ENCODE measurements at places on chromosomes 3 and 15.
A peak's percentile ranks its signal among the peaks of the same experiment; 100 is the strongest.

DNA sequence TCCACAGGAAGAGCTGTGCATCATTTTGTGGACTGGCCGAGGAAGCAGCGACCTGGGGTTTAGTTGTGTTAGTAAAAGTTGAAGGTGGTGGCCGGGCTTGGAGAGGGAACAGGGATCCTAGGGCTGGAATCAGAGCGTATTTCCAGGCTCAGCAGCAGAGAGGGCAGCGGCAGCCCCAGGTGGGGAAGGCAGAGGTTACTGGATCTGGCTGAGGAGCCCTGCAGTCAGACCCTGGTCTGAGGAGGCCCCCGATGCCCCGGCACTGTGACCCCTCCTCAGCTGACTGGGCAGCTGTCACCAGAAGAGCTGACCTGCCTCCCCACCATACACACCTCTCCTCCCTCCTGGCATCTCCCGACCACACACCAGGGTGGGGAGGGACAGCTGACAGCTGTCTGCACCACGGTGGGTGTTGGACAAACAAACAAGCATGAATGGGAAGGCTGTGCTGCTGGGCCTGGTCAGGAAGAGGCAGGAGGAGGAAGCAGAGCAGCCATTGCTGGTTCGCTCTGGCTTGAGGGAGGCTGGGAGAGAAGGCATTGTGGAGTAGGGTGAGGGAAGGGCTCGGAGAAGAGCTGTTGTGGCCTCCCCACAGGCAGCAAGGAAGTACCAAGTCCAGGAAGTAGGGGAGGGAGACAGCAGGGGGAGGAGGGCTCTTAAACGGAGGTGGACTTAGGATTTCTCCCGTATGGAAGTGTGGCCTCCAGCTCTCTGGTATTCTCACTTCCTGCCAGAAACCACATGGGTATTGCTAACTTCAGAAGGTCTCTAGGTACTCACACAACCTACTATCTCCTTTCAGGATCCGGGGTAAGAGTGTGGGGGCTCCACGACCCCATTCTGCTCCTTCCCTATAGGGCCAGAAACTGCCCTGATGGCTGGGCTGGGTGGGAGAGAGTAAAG, 49.5 kb upstream of the HACD2 start:
- no peak for DNase-seq

GRCh38 chr15:75551091-75551490, 28.0 kb downstream of the PTPN9 start:
- DNase-seq = no peak

- DNase-seq = no peak
Measured at GRCh38 chr3:166446986-166447385, 609.8 kb upstream of the BCHE start.

DNA sequence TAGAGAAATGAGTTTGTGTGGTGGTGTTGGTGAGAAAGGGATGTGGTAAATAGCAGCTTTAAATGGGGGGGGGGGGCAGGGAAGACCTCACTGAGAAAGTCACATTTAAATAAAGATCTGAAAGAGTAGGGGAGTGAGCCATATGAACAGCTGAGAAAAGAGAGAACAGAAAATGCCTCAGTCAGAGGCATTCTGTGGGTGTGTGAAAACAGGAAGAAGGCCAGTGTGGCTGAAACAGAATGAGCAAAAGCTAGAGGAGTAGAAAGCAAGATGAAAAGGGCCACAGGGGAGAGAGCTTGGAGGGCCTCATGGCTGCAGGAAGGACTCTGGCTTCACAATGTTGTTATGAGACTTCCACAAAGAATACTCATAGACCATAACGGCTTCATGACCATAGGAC, 783.3 kb downstream of the ZPLD1 start:
- no peak for DNase-seq

GRCh38 chr15:38698254-38698653, 133.6 kb upstream of the RASGRP1 start:
- DNase-seq = no peak

- DNase-seq = no peak
Measured at GRCh38 chr15:40282869-40283614, at the start of gene ANKRD63. TSS of gene ANKRD63 (minus strand) at chr15:40283064. CDS start at chr15:40282586, 478 bp downstream.

DNA sequence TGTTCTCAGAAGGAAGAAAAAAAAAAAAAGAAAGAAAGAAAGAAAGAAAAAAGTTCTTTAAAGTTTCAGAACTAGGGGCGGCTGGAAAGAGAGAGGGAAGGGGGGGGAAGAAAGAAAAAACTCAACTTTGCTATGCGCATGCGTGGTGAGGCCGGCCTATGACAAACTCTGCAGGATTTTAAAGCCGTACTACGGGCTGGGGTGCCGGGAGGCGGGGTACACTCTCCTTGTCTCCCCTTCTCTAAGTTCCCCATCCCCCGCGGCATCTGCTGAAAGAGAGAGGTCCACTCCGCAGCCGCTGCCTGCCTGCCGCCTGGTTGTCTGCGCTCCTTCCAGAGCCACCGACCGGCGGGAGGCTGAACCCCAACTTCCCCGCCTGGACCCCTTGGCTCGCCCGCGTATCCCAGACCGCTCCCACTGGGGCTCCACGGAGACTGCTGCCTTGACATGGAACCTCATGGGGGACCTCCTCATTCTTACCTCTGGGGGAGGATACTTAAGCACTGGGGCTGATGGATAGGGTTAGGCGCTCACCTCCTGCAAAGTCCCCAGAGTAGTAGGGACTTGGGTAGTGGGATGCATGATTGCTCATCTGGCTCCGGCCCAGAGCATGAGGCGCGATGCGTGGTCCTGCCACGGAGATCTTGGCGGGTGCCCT, 1.4 kb upstream of the WNT5A start:
- peak; percentile 60 for DNase-seq

DNA sequence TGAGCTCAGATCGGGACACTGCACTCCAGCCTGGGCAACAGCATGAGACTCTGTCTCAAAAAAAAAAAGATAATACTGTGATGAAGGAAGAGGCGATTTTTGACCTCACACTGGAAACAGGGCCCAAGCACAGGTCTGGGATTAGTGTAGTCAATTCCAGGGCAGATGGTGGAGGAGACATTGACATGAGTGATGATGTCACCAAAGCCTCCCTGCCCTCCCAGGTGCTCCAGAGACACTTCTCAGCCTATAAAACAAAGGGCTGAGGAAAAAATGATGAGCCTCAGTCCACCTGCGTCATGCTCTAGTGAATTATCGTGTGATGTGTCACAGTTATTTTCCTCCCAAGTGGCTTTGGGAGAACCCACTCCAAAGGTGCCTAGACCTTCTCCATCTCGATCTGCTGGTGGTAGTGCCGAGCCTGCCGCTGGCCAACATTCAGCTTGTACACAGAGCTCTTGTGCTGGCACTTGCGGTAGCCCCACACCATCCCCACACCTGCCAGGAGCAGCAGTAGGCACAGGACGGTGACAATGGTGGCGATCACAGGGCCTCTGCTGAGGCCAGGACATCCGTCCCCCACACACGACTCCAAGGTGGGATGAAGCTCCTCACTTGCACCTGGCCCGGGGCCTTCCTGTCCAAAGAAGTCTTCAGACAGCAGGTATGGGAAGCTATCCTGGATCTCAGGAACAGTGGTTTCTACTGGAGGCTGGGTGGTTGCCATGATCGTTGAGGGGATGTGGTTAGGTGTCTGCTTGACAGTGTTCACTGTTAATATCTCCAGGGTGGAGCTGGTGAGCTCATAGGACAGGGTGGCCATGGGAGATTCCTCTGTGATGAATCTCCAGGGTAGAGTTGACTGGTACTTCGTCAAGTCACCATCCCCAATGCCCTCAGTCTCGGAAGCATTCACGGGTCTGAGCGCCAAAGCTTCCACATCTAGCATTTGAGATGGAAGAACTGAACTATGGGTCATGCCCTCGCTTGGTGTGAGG, 38.8 kb downstream of the CRTAP start:
- DNase-seq = no peak

DNA sequence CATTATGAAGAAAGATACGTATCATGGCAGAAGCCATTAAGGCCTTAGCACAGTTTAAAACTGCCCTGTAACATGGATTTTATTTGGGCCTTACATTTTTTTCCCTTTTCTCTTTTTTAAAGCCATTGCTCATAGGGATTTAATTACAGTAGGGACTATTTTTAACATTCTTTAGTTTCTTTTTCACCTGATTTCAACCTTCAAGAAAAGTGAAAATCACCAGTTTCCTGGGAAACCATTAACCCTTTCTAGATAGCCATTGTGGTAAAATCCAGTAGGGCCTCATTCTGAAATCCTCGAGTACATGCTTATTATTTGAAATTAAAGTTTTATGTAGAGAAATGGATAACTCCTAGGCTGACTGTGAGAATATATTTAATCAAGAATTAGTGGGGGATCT, 3.1 kb downstream of the SPRED1 start:
- DNase-seq = no peak

DNA sequence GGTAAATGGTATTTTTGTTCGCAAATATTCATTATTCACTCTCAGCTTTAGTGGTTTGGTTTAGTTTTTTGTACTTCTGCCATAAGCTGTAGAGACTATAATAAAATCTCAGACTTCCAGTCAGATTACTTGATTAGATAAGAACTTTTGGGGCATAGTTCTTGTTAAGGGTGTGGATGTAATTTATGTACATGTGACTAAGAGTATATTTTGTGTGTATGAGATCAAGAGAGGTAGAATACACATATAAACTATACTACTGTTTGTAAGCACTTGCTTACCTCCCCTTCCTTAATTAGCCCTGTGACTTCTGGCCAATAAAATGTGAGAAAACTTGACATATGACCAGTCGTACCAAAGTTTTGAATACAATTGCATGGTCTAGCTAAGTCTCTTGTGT, 12.0 kb downstream of the CNTN3 start:
- no peak for DNase-seq

- no peak for DNase-seq
Measured at GRCh38 chr3:151499168-151499567, 38.3 kb upstream of the IGSF10 start.

- DNase-seq = no peak
Measured at GRCh38 chr15:52652286-52652685, 26.9 kb downstream of the ATOSA start.

GRCh38 chr3:143001034-143001368, 369 bp upstream of the U2SURP start:
- DNase-seq = no peak

- no peak for DNase-seq
Measured at GRCh38 chr15:64246364-64247189, 83.8 kb upstream of the PPIB start.

- DNase-seq = no peak
Measured at GRCh38 chr3:174498638-174499037, 360.5 kb upstream of the NAALADL2 start.

DNA sequence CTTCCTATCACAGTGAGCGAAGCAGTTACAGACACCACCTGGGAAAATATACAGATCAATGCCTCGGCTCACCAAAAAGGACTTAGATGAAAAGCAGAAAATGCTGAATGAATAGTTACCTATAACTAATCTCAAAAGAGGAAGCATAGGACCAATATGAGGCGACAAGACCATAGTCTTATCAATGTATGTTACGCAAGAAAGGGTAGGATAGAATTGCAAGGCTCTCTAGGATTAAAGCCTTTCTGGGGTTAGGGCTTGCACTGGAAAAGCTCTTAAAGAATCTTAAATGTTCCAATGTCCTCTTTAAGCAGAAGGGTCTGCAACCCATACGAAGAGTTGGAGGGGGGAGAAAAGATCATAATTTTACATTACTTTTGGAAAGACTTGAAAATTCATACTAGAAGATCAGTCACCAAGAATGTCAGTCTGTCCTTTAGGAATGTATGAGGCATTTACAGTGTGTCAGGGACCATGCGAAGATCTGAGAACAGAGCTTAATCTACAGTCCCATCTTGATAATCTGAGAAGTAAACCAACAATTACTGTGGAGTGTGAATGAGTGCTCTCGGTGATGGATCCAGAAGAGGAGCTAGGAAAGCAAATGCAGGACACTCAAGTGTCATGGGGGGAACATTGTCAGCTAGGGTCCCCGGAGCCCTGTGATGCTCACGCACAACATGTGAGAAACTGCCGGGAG, 185.9 kb downstream of the GREM1 start:
- no peak for DNase-seq

DNA sequence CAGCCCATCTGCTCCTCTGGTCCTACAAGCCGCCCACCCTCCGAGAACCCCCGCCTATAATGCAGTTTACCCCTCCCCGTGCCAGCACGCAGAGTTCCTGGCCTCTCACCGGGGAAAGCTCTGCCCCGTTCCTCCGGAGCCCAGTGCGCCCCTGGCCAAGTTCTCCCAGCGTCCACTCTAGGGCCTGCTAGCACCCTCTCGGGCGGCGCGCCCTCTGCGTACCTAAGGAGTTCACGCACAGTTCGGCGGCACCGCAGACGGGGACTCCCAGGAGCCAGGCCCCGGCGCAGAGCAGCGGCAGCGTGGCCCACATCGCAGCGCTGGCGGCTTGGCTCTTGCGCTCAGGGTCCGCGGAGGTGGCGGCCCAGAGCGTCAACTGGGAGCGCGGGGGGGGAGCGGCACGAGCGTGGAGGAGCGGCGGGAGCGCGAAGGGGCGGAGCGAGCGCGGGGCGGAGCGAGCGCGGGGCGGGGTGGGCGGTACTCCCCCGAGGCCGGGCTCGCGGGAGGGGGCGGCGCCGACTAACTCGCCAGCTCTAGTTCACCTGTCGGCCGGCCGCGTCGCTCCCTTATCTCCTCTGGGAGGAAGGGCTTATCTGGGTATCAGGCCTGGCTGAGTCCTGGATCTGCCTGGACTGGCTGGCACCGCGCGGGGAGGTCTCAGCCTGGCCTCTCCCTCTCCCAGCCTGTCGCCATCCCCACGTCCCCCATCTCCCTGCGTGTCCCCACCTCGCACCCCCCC, at the start of gene CTSH:
TSS of gene CTSH (minus strand) at position 378 of the 739 bp plus-strand sequence. CDS start at position 313, 65 bp downstream.
- DNase-seq = peak; percentile 95

DNA sequence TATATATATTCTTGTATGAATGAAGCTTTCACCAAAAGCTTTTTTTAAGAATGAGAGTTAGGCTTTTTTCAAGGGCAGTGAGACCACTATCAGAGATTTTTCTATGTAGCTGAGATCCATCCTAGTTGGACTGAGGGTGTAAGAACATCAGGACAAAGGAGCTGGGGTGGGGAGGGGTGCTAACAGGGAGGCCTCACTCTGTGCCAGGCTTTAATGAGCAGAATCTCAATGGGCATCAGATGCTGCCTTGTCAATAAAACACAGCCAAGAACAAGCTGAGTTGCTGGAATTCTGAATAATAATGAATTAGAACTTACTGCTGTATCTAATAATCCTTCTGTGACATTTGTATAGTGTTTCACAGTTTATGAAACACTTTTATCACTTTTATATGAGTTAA, 41.4 kb upstream of the USP3 start:
- no peak for DNase-seq

DNA sequence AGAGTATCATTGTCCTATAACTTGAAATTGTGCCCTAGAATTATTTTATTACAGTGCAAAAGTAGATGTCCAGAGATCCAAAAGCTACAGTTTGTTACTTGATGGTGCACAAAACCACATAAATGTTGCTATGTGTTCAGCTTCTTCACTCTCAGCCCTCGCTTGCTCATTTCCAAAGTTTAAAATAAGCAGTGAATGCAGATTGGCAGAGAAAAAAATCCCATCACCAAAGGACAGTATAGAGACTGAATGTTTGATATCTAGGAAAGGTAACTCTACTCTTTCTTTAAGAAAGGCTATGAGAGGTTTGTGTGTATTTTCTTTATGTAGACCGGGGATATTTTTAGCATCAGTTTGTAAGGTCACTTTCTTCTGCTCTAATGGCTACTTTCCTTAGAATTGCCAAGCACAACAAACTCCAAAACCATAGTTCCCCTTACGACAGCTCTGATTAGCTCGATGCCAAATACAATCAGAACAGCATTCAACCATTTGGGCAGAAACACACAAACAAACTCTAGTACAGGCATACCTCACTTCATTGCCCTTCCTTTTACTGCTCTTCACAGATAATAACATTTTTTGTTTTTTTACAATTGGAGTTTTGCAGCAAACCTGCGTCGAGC, 164.1 kb upstream of the CCDC54 start:
- no peak for DNase-seq

- no peak for DNase-seq
Measured at GRCh38 chr3:57949785-57950615, 58.2 kb upstream of the FLNB start.
